ENCODE measurements at places on chromosomes 3 and 15.

DNA sequence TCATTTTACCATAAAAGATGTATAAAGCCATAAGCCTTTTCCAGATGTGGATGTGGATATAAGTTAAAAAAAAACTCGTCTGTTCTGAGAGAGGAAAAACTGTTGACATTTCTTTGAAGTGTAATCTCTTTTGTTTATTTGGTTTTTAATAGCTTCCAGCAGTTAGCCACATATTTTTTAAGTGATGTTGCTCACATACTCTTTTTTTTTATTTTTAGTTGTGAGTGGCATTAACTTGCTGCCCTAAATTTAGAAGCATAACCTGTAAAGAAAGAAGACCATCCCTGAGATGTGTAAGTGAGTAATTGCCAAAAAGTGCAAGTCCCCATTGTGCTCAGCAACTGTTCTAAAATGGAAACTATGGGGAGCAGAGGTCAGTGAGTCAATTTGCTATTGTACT, 415.9 kb upstream of the MDFIC2 start:
- DNase-seq, result no peak

GRCh38 chr3:177681852-177682251, 484.6 kb upstream of the TBL1XR1 start:
- DNase-seq, result no peak

GRCh38 chr3:131811481-131811880, 223.3 kb downstream of the CPNE4 start:
- no peak for DNase-seq

DNA sequence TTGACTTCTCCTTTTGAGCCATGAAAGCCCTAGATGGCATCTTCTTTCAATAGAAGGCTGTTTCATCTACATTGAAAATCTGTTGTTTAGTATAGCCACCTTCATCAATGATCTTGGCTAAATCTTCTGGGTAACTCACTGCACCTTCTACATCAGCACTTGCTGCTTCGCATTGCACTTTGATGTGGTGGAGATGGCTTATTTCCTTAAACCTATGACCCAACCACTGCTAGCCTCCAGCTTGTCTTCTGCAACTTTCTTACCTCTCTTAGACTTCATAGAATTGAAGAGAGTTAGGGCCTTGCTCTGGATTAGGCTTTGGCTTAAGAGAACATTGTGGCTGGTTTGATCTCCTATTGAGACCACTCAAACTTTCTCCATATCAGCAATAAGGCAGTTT, 189.8 kb downstream of the PLCL2 start:
- DNase-seq, result no peak

- DNase-seq, result peak; percentile 14
These were observed 2.7 kb downstream of the C3orf22 start for GRCh38 chr3:126555795-126556636.

- DNase-seq, result no peak
These were observed 91.3 kb downstream of the SHQ1 start for GRCh38 chr3:72756900-72757299.

- no peak for DNase-seq
These were observed 132.5 kb downstream of the APBA2 start for GRCh38 chr15:29018120-29018805.

Data from left colon (tissue), 2 donors.